HL-60 (cell line): ENCODE measurements at places on chromosomes 2 and 18.

- DNase-seq: no peak
Observed at GRCh38 chr2:157291018-157291417, 33.5 kb downstream of the GALNT5 start.

- DNase-seq: no peak
Observed at GRCh38 chr2:84474176-84474575, 15.1 kb upstream of the SUCLG1 start.

DNA sequence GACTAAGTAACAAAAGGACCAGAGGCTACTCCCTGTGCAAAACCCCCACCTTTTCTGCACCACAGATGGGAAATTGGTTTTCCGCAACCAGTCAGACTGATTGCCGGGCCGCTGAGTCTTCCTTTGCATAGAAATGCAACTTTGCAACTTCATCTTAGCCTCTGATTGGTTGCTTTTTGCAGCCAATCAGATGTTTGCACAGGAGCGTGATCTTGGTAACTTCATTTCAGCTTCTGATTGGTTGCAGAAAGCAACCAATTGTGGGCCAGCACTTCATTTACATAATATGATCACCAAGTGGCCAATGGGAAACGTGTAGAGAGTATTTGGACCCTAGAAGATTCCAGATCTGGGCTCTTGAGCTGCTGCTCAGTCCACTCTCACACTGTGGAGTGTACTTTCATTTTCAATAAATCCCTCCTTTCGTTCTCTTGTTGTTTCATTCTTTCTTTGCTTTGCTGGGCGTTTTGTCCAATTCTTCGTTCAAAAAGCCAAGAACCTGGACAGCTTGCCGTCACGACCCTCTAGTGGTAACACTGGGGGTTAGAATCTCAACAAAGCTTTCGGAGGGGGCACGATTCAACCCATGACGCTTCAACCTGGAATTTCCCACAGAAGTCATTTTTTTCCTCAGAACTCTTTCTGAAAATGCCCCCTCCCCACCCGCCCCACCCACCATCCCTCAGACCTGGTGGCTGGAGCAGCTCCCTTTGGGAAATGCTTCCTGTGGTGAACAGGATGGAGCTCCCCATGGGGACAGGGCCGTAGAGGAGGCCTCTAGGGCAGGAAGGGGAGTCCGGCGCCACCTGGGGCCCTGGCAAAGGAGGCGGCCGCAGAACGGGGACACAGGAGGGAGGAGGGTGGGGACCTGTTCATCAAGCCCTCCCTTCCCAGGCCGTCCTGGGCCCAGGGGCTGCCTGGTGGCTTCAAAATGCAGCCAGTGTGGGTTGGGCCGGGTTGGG, 31.8 kb upstream of the KCNF1 start:
- no peak for DNase-seq

- DNase-seq: no peak
Observed at GRCh38 chr18:35010993-35011392, 30.2 kb upstream of the MAPRE2 start.

- no peak for DNase-seq
Observed at GRCh38 chr2:218221000-218221399, 4.0 kb downstream of the ARPC2 start.

GRCh38 chr18:35289293-35289692, 736 bp downstream of the ZSCAN30 start:
- DNase-seq: no peak

- no peak for DNase-seq
Observed at GRCh38 chr2:50785816-50786215, 246.1 kb downstream of the NRXN1 start.

DNA sequence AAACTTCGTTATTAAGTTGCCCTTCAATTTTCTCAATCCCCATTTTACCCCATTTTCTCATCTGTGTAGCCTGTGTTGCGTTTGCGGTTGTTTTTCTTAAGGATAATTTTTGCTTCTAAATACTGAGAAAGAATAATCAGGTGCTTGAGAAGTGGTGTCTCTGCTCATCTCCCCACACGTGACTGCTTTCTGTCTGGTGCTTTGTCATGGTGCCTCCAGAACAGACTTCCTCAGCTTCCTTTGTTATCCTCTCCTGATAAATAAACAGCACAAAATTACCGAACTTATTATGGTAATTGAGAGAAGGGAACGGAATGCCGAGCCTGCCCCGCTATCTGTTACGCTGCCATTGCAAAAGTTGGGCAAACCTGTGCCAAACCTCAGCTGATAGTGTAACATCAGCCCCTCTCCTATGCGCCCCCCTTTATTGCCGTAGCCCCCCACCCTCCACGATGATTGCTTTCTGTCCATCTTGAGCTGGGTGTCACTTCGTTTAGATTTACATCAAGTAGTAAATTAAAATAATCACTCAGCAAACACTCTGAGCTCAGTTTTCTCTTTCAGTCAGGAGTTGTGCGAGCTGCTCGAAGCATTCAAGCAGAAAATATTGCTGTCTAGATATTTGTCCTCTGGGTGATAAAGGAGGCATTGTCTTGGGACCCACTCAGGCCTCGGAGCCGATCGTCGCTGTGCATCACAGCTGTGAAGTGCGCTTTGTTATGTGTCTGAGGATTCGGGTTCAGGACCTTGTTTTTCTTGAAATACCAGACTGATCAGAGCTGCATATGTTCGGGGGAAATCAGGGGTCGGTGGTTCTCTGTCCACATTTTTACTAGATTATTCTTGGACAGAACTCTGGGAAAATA, 1008.5 kb upstream of the FANCL start:
- DNase-seq: no peak

DNA sequence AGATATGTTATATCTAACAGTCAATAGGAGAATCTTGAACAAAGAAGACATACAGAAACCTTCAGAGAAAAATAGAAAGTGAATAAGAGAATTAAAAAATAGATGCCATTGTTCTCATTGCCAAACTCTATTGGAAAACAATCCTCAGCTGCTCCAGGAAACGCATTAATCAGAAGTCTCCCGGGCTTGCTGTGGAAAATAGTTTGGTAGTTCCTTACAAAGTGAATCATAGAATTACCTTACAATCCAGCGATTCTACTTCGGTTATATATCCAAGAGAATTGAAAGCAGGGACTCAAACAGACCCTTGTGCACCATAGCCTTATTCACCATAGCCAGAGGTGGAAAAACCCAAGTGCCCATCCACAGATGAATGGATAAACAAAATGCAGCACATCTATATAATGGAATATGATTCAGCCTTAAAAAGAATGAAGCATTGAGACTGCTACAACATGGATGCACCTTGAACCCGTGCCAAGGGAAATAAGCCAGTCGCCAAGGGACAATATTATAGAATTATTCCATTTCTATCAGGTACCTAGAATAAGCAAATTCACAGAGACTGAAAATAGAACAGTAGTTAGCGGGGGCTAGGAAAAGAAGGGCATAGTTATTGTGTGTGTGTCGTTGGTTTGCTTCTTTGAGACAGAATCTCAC, 21.9 kb upstream of the CHRNA1 start:
- no peak for DNase-seq

- DNase-seq: no peak
Observed at GRCh38 chr2:104523921-104524320, 330.0 kb upstream of the POU3F3 start.

DNA sequence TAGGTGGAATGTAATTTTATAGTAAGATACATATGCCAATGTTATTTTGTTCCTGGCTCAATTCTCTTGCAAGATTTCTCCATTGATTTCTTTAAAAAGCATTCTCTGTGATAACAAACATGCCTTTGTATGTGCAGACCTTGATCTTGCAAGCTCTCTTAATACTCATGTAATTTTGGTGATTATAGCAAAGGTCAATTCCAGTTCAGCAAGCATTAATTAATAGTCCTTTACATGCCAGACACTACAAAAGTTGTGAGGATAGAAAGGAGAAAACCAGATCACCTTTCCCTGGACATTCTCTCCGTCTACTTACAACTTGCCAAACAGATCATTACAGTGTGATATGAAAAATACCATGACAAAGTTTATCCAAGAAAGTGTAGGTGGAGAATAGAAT, 173.7 kb upstream of the DOK6 start:
- no peak for DNase-seq

- DNase-seq: no peak
Observed at GRCh38 chr18:71136487-71136886, 847.6 kb downstream of the SOCS6 start.

DNA sequence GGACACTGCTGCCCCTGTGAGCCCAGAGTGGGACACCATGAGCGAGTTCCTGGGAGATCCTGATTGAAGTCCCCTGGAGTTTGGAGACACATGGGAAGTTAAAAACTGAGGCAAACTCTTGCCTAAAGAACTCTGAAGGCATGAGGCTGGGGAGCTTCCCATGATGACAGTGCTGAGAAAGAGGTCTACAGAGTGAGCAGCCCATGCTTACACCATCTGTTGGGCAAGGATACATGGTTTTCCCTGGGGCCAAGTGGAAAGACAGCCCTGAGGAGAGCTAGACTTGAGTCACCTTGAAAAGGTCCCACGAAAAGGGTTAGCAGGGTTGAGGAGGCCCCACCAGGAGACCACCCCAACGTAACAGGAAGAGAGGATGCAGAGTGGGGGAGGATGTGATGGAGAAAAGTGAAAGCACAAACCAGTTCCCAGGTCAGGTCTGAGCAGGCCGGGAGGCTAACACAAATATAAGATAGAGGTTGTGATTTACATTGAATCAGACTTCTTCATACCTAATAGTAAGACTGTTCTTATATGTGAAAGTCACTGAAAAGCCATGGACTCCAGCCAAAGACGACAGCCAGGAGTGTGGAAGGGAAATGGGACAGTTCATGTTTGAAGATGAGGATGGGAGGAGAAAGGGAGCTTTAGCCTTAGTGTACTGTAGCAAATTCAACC, 13.5 kb upstream of the FEZ2 start:
- no peak for DNase-seq

- no peak for DNase-seq
Observed at GRCh38 chr2:169395821-169396374, 33.6 kb upstream of the LRP2 start.

DNA sequence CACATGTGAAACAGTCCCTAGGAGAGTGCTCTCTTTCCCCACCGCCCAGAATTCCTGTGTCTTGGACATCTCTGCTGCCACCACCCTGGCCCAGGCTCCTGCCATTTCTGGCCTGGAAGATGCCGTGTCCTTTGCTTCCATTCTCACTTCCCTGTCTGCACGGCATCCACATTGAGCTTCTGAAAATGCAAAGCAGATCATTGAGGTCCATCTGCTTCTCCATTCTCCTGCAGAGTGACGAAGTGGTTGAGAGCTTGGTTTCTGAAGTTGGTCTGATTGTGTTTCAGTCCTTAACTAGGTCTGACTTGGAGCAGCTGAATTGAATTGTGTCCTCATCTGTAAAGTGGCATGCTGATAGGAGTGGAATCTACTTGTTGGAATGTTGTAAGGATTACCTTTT, 98.7 kb upstream of the MGAT5 start:
- no peak for DNase-seq

DNA sequence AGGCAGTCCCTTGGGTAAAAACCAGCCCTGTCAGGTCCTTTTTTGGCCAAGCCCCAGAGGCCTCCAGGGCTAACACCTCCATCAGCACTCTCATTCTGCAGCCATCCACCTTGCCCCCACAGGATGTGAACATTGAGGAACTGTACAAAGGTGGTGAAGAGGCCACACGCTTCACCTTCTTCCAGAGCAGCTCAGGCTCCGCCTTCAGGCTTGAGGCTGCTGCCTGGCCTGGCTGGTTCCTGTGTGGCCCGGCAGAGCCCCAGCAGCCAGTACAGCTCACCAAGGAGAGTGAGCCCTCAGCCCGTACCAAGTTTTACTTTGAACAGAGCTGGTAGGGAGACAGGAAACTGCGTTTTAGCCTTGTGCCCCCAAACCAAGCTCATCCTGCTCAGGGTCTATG, 7.3 kb downstream of the IL1F10 start:
- no peak for DNase-seq

DNA sequence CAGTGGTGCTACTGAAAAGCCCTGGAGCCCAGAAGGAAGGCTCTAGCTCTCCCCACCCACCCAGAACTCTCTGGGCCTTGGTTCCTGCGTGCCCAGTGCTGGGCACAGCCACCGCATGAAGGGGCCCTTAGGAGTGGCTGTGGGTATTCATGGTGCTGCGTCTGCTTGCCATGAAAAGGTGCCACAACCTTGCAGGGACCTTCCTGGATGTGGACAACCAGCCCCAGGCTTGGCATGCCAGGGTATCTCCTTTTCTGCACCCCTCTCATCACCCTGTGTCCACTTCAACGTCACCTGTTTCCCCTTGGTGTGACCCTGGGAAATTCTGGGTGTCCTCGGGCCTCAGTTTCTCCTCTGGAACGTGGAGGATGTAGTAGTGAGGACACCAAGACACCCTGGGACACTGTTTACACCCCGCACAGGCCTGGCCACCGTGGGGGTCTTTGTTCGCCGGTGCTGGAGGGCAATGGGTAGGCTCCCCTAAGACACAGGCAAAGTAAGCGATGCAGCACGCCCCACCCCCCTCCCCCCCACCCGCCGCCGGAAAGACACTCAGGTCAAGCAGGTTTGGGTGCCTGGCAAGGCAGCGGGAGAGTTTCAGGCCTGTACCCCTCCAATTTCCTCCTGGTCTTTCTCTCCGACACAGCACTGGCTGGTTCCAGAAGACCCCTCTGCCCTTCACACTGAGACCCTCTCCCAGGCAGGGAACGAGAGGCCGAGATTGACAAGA, 34.8 kb upstream of the TAF1B start:
- DNase-seq: no peak

DNA sequence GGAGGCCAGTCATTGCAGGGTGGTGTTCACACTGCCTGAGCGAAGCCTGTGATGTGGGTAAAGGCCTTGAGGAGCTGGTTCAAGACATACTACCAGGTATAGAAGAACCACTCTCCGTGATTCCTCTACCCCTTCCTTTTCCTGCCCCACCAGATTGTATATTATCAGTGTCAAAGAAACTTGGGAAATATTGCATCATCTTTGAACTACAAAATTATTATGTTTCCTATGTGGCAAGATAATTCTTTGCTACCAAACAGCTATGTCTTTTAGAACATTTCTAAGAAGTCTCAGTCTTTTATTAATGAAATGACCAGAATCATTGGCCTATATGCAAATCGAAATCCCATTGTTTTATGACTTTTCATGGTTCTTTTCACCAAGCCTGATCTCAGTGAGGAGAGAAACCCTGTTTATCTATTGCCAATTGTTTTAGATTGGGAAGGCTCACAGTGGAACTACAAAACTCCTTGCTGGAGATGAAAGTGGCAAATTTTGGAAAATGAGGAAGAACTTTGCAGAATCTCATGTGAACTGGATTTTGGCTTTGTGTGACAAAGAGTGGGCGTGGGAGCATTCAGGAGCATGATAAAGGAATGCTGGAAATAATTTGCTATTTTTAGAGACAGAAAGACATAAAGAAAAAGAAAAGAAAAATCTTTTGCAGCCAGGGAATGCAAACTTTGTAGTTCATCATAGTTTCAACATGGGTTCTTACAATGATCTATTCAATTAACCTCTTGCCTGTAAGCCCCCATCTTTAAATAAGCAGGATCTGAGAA, 286.9 kb downstream of the INSIG2 start:
- DNase-seq: no peak

DNA sequence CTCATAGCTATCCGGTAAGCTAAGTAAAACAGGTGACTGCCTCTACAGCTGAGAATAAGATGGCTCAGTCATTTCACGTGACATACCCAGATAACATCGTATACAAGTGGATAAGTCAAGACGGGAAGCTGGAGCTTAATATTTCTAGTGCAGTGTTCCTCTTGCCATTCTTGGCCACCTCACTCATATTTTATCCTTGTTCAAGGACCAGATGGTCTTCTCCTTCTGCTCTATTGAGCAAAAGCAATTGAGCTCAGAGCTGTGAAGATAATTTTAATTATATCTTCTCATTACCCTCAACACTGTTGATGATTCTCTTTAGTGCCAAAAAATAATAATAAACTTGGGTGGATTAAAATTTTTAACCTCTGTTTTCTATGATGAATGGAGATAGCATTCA, 201.1 kb downstream of the DCC start:
- DNase-seq: no peak

- no peak for DNase-seq
Observed at GRCh38 chr2:10920764-10921388, 9.1 kb downstream of the KCNF1 start.

- no peak for DNase-seq
Observed at GRCh38 chr18:22465859-22466457, 48.2 kb upstream of the CTAGE1 start.
